ENCODE measurements at places on chromosomes 2 and 18. TPM values are rescaled to one million over a fixed set of nuclear protein-coding genes. Genes with fewer than 3 reads are reported as not detected.
A peak's percentile ranks its signal among the peaks of the same experiment; 100 is the strongest.

Gene PID1
- 0.53 TPM for total RNA-seq

- DNase-seq = no peak
Observed at GRCh38 chr2:151138507-151138906, 123.2 kb downstream of the RBM43 start.

- no peak for DNase-seq
Observed at GRCh38 chr18:80170395-80171053, 61.5 kb downstream of the ADNP2 start.

DNA sequence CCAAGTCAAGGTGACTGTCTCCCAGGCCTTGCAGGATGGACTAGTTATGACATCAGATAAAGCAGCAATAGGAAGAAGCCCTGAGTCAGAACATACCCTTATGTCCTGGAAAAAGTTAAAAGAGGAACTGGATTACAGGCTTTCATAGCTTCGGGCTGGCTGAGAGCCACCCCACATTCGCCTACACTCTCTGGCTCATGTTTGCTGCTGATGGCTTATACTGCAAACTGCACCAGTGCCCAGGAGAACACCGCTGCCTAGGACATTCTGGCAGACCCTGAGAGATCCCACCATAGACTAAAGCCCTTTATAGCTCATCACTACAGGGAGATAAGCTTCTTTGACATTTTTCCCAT is 20.3 kb downstream of the SLC8A1 start:
- DNase-seq = peak; percentile 67

Gene WDPCP
- total RNA-seq = 3.7 TPM

Gene SERPINB11
- not detected for total RNA-seq

- no peak for DNase-seq
Observed at GRCh38 chr18:77061281-77061945, 71.2 kb downstream of the MBP start.

- DNase-seq = no peak
Observed at GRCh38 chr2:145731467-145731866, 1211.5 kb upstream of the ZEB2 start.

DNA sequence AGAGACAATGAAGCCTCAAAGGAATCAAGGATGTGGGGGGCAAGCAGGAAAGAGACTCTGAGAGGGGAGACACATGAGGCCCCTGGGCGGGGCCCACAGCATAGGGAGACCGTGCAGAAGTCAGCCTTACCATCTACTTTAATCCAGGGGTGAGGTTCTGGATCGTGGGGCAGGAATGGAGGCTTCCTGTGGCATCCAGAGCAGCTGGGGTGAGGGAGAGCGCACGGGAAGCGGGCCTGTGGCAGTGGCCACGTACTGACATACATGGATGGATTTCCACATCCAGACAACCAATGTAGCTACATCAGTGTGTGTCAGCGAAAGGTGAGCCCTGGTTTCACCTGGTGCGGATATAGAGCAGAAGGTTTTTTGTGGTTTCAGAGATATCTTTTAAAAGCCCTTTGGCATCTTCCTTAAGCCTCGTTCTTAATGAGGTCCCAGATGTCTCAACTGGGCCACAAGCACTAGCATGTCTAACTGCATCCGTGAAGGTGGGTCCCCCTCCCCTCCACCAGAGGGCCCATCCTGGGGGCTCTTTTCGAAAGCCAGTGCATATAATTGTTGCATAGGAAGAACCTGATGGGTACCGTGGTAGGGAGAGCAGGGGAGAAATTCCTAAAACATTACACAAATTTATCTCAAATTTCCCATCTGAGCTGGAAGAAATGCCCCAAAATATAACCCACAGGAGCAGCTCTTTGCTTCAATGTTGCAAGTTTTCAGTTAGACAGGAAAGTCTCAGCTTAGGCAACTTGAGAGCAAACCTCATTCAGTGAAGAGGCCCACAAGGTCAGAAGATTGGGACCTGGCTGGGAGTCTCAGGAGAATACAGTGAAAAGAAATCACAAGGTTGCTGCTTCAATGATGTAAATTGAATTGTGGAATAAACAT is 90.9 kb downstream of the SP3 start:
- DNase-seq = no peak

DNA sequence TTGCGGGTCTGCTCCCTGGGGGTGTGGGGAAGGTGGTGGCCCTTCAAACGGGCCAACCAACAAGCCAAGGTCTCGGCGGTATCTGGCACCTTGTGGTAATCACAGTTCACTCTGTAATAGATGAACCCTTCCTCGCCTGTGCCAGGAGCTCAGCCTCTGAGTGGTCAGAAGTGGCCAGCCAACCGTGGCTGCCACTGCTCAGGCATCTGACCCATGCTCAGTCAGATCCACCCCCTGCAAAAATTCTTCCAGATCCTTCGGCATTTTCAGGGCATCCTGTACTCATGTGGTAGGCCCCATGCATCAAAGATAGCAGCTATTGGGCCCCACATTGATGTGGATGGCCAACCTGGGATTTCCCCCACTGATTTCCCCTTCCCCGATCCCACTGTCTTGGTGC is 39.6 kb upstream of the SERPINE2 start:
- no peak for DNase-seq

Gene ONECUT2
- under 0.01 TPM for total RNA-seq

DNA sequence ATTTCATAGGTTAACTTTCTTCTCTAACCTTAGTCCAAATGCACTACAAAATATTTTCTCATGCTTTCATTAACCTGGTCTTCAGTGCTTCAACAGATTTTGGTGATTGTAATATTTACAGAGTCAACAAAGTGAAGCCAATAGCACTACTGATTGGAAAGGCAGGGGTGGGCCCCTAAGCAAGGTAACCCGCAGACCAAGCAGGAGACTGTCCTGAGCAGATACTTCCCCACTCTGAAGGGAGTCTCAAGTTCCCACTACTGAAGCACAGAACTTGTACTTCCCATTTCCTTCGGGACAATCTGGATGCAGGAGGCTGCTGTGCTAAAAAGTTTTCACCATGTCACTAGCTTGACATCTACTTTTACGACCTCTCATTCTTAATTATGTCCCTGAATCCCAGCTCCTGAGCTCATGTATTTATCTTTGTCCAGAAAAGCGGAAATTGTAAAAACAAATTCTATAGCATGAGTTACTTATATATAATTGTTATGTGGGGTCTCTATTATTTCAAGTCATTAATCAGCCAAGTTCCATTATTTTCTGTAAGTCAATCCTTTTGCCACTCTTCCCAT is 311.6 kb upstream of the REV1 start:
- DNase-seq = no peak

DNA sequence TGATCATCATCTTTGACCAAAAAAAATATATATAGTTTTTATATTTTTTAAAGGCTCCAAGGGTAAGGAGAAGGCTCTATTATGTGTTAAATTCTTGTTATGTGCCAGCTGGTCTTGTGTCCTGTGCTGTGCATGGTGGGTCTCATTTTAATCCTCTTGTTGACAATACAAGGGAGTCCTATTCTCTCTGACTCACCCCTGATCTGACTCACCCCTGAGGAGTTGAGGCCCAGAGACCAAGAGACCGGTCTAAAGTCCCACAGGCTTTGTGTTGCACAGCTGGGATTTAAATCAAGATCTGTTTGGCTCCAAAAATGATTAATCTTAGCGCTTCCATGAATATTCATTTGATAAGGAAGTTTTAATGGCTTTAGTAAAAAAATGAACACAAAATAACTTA is 25.7 kb downstream of the MC2R start:
- DNase-seq = peak; percentile 8

DNA sequence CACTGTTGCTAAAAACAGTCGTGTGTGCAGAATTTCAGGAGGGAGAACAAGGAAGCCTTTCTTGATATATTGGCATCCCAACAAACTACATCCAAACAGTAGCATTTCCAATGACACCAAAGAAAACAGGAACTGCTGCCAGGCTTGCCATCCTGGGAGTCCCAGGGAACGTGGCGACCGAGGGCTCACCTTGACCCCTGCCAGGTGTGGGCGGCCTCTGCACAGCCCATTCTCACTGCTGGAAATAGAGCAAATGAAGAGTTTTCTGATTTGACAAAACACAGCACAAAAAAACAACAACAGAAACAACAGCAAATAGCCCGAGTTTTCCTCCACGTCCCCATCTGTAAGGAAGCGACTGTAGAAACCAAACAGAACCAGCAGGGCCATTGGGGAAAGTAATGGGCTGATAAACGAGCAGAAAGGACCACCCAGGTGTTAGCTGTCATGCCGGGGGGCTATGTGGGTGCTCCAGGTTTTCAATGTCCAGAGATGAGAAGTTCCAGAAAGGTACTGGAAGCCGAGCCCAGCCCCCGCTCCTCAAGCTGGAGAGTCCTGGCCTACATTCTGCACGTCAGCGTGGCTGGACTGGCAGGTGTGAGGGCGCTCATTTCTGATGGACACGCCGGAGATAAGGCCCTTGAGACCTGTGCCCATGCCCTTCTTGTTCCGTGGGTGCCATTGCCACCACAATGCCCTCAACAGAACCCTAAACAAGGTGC is 80.8 kb downstream of the TWIST2 start:
- DNase-seq = no peak

Gene TUBB8B
- total RNA-seq = not detected

DNA sequence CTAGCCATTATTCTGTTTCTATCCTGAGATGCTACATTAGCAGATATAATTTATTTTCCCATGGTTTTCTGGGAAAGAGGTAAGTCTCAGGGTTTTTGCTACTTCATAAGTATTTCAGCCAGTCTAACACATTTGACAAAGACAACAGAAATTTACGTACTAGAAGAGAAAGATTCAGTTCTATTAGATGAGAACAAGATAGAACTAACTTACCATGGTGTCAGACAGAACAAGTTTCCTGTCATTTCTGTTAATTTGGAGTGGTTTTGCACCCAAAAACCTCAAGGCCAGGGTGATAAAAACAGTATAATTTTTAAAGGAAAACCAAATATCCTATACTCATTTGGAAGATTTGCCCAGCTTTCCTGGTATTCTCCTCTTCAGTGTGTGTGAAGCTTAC is 15.6 kb downstream of the SLC4A5 start:
- no peak for DNase-seq

- no peak for DNase-seq
Observed at GRCh38 chr2:137369106-137369505, 595.2 kb upstream of the HNMT start.

- DNase-seq = no peak
Observed at GRCh38 chr2:3462493-3463104, 56.7 kb downstream of the ADI1 start.

DNA sequence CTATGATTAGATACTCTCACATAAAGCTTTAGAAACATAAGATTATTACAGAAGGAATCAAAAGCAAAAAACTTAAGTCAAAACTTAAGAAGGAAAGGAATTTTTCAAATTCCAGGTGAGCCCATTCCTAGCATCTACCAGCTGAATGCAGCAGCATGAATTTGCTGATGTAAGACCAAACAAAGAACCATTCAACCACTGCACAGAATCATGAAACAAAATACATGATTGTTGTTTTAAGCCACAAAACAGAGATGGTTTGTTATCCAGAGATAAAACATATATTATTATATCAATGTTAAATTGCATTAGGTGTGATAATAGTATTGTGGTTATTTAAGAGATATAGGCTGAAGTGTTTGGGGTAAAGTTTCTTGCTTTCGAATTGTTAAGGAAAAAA is 29.0 kb downstream of the PIGN start:
- DNase-seq = no peak

Gene REG1B
- total RNA-seq = not detected

DNA sequence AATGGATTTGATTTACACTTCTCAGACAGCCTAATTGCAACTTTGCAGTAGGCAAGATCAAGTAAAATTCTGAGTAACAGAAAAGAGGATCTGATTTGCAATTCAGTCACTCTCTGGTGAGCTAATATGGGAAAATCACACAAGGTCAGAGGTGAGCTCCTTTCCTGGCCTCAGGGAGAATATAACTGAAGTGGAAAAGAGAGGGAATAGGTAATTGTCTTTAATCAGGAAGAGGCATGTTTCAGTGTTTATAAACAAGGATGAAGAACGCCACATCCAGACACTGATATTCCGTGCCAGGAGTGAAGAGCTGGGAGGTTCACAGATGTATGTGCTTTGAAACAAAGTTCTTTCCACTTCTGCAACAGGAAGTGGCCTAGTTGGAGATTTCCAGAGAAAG is 127.1 kb downstream of the ETAA1 start:
- peak; percentile 8 for DNase-seq

DNA sequence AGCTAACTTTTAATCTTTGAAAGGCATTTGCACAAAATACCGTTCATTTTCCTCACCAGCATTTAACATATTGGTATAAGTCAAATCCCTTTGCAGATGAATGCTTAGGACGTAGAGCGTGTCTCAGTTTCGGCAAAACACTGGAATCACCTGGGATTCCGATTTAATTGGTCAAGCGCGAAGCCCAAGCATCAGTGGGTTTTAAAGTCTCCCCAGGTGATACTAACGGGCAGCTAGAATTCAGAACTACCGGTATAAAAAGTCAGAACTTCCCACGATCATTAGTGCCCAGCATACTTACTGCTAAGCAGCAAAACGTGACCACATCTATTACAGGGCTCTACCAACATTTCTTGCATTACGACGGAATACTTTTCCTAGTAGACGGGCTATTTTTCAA is 24.6 kb downstream of the ALPK2 start:
- DNase-seq = no peak
